ENCODE measurements at places on chromosomes 1 and 21.

DNA sequence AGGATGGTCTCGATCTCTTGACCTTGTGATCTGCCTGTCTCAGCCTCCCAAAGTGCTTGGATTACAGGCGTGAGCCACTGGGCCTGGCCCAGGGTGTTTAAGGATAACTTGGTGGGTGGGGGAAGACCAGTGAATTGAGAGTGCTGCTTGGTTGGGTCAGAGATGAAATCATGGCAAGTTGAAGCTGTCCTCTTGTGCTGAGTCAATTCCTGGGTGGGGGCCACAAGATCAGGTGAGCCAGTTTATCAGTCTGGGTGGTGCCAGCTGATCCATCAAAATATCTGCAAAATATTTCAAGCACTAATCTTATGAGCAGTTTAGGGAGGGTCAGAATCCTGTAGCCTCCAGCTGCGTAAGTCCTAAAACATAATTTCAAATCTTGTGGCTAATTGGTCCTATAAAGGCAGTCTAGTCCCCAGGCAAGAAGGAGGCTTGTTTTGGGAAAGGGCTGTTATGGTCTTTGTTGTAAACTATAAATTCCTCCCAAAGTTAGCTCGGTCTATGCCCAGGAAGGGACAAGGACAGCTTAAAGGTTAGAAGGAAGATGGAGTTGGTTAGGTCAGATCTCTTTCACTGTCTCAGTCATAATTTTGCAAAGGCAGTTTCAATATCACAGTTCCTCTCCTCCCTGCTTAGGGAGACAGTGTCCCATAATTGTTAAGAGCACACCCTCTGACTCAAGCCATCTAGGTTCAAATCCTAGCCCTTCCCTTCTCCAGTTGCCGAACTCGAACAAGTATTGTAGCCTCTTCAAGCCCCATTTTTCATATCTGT lies 66.8 kb upstream of the BACH1 start:
- DNase-seq, result no peak

DNA sequence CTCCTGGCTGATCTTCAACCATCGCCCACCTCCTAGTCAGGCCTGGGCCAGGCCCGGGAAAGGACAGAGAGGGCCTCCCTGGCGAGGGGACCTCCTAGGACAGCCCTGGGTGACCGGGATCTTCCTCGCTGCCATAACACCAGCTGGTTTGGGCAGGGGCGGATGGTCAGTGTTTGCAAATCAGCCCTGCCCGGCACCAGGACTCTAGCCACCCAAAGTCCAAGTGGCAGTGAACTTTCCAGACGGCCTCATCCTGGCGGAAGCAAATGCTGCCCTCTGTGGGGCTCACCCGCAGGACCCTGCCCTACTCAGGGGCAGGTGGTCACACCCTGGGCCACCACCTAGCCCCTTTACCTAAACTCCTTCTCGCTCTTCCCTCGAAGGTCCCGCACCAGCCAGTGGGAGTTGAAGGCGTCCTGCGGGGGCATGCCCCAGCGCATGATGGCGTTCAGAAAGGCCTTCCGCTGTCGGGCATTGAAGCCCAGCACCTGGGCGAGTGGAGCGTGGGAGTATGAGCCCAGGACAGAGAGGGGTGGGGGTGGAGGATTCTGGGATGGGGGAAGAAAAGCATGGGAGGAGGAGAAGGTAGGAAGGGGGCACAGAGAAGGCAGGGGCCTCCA lies 55.3 kb downstream of the CHD5 start:
- no peak for DNase-seq

- DNase-seq, result no peak
These were observed 683 bp downstream of the PPOX start for GRCh38 chr1:161166669-161167548.

GRCh38 chr1:209552406-209553264 lies 30.9 kb upstream of the CAMK1G start:
- DNase-seq, result no peak

- no peak for DNase-seq
These were observed 1047.3 kb downstream of the ADGRL2 start for GRCh38 chr1:82848043-82848442.

DNA sequence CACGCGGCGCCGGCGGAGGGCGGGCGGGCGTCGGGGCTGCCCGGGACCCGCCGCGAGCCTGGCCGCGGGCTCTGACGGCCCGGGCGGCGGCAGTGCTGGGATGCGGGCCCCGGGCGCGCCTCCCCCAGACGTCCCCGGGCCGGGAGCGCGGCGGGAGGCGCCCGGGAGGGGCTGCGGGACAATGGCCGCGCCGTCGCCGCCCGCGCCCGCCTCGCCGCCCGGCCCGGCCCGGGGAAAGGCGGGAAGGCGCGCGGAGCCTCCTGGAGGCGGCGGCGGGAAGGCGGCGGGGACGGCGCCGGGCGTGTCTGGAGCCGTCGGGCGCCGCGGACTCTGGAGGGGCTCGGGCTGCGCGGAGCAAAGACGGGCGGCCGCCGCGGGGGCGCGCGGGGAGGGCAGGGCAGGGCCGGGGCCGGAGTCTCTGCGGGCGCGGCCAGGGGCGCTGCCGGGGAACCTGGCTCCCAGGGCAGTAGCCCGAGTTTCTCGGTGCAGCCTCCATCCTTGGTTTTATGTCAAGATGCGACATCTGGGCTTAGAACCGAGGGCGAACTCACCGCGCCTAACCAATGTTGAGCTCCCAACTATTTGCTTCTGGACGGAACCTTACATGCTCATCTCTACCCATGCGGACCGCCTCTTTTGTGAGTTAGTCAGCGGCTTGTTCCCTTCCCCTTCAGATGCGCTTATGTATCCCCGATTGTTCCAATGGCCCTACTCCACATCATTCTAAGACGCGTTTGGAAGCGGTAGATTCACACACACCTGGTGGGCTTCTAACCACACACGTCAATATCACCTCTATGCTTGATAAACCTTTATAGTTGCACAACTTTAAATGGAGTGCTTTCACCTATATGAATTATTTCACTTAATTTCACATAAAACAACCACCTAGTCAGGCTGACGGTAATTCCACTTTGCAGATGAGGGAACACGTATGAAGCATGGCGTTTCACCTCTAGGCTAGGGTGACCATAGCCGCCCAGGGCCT lies 651 bp downstream of the ZBTB8A start:
- no peak for DNase-seq

- DNase-seq, result no peak
These were observed 9.7 kb downstream of the CA6 start for GRCh38 chr1:8955406-8955805.

GRCh38 chr1:59355361-59355760 lies 58.5 kb downstream of the FGGY start:
- DNase-seq, result no peak

DNA sequence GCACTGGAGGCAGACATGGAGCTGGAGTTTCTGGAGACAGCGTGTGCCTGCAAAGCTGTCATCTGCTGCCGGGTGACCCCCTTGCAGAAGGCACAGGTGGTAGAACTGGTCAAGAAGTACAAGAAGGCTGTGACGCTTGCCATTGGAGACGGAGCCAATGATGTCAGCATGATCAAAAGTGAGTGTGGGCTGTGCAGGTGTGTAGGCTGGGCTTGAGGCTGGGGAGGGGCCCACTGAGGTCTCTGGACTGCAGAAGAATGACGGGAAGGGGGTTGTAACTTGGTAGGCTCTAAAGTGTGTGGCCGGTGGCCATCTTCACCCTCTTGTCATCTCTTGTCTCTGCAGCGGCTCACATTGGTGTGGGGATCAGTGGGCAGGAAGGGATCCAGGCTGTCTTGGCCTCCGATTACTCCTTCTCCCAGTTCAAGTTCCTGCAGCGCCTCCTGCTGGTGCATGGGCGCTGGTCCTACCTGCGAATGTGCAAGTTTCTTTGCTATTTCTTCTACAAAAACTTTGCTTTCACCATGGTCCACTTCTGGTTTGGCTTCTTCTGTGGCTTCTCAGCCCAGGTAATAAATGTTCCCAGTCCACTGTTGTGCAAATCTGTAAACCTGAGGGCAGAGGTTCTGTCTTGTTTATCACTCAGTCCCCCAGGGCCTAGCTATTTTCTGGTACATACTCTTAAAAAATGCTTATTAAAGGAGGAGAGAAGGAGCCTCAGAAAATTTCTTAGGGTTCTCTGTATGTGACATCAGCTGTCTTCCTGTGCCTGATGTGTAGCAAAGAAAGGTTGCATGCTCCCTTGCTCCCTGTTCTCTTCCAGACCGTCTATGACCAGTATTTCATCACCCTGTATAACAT lies 19.9 kb downstream of the ATP8B2 start:
- peak; percentile 45 for DNase-seq

DNA sequence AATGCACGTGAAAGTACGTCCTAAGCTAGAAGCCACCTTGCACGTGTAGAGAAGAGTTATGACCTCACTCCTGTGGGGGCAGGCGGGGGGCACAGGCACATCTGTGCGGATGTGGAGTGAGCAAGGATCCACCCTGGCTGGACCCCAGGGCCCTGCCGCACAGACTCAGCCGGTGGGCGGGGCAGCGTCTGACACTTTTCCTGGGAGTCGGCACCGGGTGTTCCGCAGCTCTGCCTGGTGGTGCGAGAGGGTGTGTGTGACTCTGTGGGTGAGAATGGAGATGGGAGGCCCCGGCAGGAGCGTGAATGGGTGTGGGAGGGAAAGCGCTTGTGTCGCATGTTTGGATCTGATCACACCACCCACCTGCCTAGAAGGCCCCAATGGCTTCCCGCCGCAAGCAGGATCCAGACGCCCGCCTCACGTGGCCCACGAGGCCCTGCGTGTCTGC lies 29.5 kb downstream of the RAP1GAP start:
- DNase-seq, result no peak

GRCh38 chr1:90719330-90720144 lies 2.4 kb upstream of the BARHL2 start:
- no peak for DNase-seq

DNA sequence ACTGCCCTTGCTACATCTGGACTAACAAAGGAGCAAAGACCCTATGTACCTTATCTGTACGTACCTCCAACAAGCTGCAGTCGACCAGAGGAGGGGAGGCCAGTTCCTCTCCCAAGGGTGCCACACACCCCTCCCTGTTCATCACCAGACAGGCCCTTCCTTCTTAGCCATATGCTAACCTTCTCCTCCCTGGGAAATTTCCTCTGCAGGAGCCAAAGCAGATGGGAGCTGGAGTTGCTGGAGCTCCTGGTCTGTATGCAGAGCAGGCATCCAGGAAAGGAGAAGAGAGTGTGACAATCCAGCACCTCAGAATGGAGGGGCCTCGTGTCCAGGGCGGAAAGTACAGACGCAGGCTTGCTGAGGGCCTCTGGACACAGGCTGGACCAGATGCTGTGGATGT lies 48.5 kb downstream of the C8B start:
- DNase-seq, result no peak

GRCh38 chr1:17204546-17205440 lies at the start of gene PADI1:
Gene PADI1, plus strand, starts transcription at chr1:17205128. Its CDS starts 90 bp downstream, at chr1:17205218.
- DNase-seq, result no peak

- no peak for DNase-seq
These were observed 17.7 kb downstream of the NENF start for GRCh38 chr1:212450331-212450881.

- no peak for DNase-seq
These were observed 2.4 kb downstream of the S100A5 start for GRCh38 chr1:153538315-153538821.

DNA sequence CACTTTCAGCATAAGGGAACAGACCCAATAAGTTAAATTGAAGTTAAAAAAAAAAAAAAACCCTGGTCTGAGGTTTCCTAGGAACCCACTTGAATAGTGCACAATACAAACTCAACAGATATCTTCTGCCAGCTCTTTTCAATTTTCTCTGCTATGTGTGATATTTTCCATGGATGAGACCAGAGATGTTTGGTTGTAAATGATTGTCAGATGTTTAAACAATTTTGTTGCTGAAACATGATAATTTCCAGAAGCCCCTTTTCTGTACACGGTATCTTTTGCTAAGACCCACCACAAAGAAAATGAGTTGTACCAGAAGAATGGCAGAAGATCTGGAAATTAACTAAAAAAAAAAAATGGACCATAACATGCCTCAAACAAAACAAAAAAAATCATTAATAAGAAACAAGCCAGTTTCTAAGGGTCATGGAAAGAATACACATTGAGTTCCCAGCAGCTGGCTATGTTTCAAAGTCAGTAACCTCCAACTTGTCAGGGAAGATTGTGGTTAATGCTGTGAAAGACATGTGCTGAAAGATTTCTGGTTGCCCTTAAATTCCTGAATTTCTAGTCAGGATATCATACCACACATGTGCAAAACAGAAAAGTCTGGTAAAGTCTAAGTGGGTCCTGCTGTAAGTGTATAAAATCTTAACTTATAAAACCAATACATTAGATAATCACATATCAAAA lies 35.6 kb upstream of the MGST3 start:
- DNase-seq, result no peak

GRCh38 chr1:172637522-172637921 lies 21.4 kb upstream of the FASLG start:
- peak; percentile 28 for DNase-seq

DNA sequence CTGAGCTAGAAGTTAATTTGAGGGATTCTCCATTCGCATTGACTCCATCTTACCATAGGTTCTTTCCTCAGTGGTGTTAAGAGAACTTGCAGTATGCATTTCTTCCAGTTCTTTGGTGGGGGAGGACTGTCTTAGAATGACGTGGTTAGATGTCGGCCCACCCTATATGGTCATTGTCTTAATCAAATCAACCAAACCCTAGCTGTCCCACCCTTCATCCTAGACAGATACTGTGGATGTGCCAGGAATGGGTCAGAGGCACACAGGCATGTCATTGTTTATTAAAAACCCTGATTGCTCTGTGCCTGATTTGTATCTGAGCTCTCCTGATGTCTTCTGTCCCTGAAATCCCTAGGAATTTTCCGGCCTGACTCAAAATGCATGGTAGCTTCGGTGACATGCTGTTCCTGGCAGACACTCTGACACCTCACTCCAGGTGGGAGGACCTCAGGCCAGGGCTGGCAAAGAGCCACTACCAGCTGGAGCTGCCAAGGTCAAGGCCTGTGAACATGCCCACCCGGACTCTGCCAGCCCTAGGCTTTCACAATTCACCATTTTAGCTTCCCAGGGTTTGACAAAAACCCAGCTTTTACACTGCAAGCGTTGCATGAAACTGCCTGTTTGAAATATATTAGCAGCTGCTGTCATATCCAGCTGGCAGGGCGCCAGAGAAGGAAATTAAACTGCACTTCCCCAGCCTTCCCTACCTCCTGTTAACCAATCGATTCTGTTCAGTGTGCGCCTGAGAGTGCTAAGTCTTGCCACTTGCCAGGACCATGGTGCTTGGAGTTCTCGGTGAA lies 134.0 kb downstream of the FAM78B start:
- DNase-seq, result no peak

DNA sequence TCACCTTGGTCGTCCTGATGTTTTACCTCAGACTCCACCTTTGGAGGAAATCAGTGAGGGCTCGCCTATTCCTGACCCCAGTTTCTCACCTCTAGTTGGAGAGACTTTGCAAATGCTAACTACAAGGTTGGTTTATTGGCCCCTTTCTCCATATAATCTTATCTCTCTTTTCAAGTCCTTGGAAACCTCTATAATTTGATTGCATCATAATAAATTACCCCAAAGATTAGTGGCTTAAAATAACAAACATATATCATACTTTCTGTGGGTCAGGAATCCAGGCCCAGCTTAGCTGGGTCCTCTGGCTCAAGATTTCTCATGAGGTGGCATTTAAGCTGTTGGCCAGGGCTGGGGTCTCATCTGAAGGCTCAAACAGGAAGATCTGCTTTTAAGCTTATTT lies 12.1 kb upstream of the PSMD4 start:
- DNase-seq, result no peak

- no peak for DNase-seq
These were observed 612.0 kb downstream of the MATN1 start for GRCh38 chr1:30111431-30111830.

Measured in stimulated activated CD4-positive, alpha-beta T cell treated with anti-CD3 and anti-CD28 coated beads, TNF-alpha, amount 100 ng/mL, for 4 hours (primary cell).